CD4-positive, alpha-beta memory T cell (primary cell): ENCODE measurements at places on chromosomes 3 and 15. TPM values are rescaled to one million over a fixed set of nuclear protein-coding genes. Genes with fewer than 3 reads are reported as not detected.

The SKOR1 gene
- polyA plus RNA-seq: 0.09 TPM

GRCh38 chr3:106485802-106486201 is 617.0 kb upstream of the CBLB start:
- no peak for DNase-seq

- DNase-seq: no peak
Observed at GRCh38 chr3:143551761-143552160, 296.5 kb downstream of the SLC9A9 start.

GRCh38 chr3:2568929-2569328 is 470.3 kb downstream of the CNTN4 start:
- no peak for DNase-seq

The GPR149 gene
- not detected for polyA plus RNA-seq

GRCh38 chr15:50280271-50280670 is 14.7 kb upstream of the HDC start:
- no peak for DNase-seq

DNA sequence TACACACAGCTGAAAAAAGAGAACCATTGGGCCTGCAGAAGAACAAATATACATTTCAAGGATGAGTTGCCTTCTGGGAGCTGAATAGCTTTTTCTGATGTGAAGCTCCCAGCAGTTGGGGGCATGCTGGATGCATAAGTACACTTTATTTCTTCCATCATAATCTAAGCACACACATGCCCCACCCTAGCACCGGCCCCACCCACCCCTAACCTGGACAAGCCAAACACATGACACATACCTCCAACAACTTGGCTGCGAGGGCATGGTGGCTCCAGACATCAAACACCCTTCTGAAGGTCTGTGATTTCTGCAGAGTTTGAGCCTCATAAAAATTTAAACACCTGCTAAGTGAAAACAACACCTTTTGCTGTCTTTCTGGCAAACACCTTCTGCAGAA is 307.2 kb upstream of the TRIM42 start:
- DNase-seq: no peak

GRCh38 chr3:48423241-48423882 is 6.5 kb downstream of the PLXNB1 start:
- no peak for DNase-seq

The PLSCR5 gene
- polyA plus RNA-seq: not detected

GRCh38 chr15:31098953-31099740 is 2.4 kb downstream of the TRPM1 start:
- DNase-seq: no peak

DNA sequence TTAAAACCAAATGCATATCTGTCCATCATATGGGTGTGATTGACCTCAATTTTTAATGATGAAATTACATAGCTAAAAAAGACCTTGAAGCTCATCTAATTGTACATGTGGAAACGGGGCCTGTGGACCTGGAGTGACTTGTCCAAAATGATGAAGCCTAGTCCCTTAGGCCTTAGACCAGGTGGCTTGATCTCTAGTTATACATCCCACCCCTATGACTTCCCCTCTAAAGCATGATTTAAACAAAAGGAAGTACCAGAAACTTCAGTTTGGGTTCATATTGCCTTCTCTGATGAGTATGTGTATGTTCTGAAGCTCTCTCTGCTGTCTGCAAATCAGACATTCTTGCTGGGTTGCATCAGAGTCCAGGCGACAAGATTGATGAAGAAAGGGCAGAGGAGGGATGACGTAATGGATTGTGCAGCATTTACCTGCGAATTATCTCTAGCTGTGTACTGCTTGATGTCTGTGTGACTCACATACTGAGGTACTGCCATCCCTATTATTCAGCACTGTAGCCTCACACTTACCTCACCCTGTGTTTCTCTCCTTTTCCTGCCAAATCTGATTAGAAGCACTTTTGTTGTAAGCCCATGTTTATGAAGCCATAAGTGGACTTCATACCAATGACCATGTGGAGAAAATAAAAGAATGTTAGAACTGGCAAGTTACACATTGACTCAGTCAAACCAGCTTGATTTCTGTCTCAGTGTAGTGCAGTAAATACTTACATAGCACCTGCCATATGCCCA is 111.5 kb downstream of the FILIP1L start:
- no peak for DNase-seq

The UCN2 gene
- not detected for polyA plus RNA-seq

DNA sequence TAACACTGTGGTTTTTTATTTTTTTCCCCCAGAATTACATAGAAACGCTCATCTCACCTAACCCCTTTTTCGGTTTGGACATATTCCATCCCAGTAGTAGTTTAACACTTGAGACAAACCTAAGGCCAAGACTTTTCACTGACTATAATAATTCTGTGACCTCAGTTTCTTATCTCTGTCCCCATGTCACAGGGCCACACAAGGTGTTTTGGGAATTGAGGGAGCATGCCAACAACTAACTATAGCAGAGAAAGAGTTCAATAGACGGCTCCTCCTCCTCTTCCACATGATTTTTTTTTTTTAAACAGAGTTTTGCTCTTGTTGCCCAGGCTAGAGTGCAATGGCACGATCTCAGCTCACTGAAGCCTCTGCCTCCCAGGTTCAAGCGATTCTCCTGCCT is 27.4 kb upstream of the GHSR start:
- no peak for DNase-seq

DNA sequence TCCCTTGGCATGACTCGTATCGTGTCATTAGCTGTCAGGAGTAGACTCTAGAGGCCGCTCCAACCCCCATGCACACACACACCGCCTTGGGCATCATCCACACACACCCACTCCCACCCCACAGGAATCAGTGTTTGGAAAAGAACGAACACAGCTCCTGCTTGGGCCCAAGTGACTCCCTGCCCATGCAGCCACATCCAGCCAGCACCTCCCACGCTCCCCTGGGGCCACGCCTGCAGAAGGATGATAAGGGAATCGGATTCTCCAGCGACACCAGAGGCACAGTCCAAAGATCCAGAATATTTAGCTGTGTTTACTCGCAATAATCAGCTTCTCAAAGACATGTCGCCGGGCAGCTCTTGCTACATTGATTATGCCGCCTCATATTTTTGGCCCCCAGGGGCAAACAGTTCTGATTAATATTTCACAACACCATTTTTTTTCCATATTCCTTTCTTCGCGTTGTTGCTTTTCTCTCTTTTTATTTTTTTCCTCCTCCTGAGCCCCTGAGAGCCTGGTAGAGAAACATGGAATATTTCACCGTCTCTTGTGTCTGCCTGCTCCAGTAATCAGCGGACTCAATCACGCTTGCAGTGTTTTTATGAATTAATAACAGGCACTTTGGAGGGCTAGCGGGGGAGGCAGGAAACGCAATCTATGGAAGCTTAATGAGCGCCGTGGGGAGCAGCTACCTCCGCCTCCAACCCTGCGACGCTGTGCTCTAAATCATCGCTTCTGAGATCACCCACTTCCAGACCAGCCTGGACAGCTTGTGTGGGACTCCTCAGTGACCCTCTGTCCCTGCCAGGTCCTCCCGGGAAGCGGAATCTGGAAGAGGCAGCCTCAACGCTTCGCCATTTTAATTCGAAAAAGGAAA is 221.4 kb downstream of the TLE3 start:
- DNase-seq: no peak

The COL8A1 gene
- not detected for polyA plus RNA-seq

- no peak for DNase-seq
Observed at GRCh38 chr3:46913644-46914043, 36.1 kb downstream of the PTH1R start.

DNA sequence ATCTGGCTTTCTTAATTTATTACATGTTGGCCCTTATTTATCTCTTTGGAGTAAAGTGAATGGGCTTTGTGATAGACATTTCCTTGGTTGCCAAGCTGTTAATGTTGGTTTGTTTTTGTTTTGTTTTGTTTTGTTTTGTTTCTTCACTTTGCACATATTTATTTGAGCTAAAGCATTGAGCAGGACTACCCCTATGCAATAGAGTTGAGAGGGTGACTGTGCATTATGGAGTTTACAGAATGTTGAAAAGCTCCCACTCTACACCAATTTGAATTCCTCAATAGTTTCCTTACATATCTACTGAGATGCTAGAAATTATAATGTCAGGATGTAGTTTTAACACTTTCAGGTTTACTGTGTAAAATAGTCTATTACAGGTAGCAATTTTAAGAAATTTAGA is 462.8 kb upstream of the CBLB start:
- DNase-seq: no peak

DNA sequence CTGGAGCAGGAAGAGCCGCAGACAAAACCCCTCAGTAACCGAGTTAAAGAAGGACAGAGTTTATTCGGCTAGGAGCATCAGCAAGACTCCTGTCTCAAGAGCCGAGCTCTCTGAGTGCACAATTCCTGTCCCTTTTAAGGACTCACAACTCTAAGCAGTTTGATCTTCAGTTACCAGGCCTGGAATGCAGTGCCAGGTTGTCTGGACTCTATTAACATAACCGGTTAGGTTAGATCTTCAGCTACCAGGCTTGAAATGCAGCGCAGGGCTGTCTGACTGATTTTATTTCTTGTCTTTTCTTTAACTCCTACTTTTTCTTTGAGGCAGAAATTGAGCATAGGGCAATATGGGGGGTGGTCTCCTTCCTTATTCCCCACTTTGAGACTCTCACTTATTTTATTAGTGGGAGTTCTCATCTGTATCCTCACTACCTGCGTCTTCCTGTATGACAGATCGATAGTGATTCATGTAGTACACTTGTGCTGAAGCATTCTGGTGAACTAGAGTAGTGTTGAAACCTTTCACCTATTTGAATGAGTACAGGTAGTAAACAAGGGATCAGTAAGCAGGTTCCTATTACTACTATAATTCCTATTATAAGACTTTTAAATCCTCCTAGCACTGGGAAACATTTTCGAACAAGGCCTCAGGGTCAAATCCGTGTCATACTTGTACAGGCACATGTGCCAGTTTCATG is 325.0 kb downstream of the CGGBP1 start:
- no peak for DNase-seq

DNA sequence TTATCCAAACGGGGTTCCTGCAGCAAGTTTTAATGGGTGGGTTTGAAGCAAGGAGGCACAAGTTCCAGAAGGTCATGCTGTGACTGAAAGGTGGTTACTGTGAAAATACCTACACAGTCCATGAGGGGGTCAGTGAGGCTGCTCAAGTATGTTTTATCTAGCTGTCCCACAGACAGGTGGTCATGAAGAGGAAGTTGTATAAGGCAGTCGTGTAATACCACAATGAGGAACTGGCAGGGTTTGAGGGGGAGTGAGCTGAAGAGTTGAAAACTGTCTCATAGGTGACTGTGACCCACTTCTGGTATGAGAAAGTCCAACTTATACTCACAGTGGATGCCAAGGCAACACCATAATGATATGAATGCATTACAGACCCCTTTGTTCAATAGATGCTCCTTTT is 856.8 kb downstream of the OTOL1 start:
- DNase-seq: no peak

DNA sequence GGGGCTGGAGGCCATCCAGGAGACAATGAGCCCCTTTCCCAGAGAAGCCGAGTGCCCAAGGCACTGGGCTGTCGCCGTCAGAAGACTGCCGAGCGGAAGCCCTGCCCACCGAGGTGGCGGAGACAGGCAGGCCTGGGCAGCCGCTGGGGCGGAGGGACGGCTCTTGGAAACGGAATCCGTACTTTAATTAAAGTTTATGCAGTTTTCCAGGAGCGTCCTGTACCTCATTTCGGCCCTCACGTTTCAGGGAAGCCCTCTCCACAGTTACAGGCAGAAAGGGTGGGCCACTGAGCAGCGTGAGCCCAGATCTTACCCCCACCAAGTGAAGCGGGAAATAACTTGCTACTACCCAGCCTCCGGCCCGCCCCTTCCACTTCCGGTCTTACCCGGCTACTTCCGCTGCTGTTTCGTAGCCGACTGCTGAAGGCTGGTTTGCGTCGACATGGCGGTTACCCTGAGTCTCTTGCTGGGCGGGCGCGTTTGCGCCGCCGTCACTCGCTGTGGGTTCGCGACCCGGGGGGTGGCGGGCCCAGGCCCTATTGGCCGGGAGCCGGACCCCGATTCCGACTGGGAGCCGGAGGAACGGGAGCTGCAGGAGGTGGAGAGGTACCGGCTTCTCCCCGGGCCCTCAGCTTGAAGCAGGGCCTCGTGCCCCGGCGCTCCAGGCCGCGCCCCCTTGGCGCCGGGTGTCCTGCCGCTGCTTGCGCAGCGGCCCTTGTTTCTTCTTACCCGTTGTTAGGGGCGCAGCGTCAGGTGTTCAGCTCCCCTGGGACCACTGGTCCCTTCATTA is at the start of gene NGRN:
Gene NGRN, plus strand, starts transcription at position 402 of the 790 bp plus-strand sequence. Its CDS starts 41 bp downstream, at position 443.
- peak; percentile 94 for DNase-seq

- DNase-seq: no peak
Observed at GRCh38 chr3:154111365-154111935, 9.7 kb upstream of the ARHGEF26 start.

The FHIT gene
- polyA plus RNA-seq: 18.1 TPM

DNA sequence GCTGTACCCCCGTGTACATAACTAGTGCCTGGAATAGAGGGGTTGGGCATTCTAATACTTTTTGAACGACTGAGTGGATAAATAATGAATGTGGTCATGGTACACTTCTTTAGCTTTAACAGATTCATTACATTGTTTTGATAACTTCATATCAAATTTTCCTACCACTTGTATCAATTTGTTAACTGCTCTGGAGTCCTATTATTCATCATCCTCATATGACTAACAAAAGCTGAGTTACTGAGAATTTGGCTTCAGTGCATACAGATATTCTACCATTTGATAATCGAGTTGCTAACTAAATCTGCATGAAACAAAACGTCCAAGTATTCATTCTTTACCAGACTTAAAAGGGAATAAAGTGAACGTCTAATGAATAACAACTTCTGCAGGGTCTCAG is 31.7 kb downstream of the FRMD5 start:
- no peak for DNase-seq

The HYAL3 gene
- 7.1 TPM for polyA plus RNA-seq

DNA sequence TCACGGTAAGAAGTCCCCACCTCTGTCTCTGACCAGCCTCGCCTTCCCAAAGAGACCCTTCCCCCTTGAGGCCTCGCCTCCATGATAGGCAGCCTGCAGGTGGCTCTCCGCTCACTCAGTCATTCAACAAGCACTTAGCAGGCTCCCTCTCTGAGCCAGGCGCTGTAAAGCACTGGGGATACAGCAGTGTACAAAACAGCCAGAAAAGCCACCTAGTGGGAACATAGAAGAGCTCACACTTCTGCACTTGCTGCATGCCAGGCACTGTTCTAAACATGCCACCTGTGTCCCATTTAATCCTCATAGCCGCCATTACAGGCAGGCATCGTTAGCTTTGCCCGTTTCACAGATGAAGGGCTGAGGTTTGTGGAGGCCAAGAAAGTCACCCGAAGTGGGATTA is 56.0 kb downstream of the SEMA3G start:
- no peak for DNase-seq

DNA sequence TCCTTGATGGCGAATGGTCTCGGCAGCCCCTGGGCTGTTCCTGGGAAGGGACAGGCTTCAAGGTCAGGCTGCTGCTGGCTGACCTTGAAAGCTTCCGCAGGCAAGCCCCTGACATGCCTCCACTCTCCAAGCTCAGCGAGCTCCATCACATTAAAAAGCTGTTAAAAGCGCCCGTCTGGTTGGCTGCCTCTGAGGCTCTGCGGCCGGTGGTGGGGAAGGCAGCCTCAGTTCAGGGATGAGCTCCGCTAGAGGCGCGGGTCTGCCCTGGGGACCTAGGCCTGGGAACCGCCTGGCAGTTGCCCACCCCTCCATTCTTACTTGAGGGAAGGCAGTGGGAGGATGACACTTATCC is 103.8 kb downstream of the LINGO1 start:
- DNase-seq: no peak

- no peak for DNase-seq
Observed at GRCh38 chr3:182925330-182925943, 54.9 kb downstream of the DCUN1D1 start.

The EPHA3 gene
- not detected for polyA plus RNA-seq
